ENCODE measurements at places on chromosomes 2 and 18. TPM values are rescaled to one million over a fixed set of nuclear protein-coding genes. Genes with fewer than 3 reads are reported as not detected.

- no peak for DNase-seq
These were observed 329.4 kb downstream of the DLGAP1 start for GRCh38 chr18:4125627-4126230.

- DNase-seq = no peak
These were observed 70.2 kb downstream of the AGAP1 start for GRCh38 chr2:235564066-235564465.

DNA sequence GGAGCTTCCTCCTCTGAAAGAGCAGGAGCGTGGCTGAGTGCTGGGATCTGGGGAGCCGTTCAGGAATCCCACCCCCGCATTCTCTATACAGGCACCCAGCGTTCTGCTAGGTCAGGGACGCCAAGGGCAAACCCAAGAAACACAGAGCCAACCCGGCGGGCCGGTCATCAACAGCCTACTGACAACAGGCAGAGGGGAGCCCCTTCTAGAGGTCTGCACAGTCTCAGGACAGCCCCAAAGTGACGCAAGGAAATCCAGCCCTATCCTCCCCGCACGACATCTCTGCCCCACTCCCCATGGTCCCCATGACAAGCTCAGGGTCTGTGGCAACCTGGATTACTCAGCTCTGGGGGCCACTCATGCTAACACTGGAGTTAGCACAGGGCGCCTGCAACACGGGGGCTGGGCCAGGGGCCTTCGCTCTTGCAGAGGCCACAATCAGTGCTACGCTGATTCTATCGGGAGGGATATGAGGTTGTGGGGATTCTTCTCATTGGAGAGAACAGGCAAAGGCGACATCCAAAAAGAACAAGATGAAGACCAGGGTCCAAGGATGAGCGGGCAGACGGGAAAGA, 81.6 kb downstream of the PXDN start:
- no peak for DNase-seq

GRCh38 chr2:16105669-16106281, 165.4 kb downstream of the MYCN start:
- no peak for DNase-seq

- DNase-seq = peak; percentile 85
These were observed 46.8 kb downstream of the EPG5 start for GRCh38 chr18:45920367-45920766.

DNA sequence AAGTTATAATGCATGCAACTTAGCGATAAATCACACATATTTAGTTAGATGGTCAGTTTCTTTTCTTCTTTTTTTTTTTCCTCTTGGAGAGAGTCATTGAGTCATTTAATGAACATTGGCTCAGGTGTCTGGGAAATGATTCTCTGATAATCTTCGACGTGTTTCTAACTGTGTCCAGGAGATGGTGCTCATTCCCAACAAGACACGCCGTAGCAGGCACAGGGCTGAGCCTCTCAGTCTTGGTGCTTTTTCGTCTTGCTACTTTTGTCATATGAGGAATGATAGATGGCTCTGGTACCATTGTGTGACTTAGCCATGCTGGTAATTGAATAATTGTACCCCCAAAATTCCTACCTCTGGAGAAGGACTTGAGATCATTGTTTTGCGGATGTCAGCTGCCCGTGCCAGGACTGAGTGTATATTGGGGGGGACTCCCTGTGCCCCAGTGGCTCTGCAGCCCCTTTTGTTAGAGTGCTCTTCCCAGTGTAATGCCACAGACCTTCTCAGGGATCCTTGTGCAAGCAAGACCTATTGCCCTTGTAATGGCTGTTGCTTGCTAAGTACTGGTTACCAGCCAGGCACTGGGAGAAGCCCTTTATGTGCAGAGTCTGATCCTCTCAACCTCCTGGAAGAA, 107.6 kb upstream of the CYRIA start:
- DNase-seq = peak; percentile 66

- peak; percentile 3 for DNase-seq
These were observed 1768.2 kb downstream of the SUCLG1 start for GRCh38 chr2:82690757-82691411.

GRCh38 chr2:121049131-121049530, 235.9 kb downstream of the TFCP2L1 start:
- DNase-seq = no peak

DNA sequence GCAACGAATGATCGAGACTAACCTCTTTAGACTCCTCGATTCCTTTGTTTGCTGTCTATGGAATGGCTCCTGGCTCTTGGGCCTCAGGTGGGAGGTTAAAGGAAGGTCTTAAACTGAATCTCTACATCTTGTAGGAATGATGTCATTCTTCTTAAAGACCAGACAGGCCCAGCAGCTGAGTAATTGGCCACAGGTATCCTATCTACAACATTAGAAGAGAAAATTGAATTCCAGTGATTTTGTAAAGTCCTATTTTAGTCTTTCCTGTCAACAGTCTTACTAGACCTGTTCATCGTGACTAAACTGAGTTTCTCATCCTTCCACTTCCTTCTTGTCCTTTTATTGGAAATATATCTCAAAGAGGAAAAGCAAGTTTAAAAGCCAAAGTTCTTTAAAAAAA, 274.8 kb downstream of the ALPK2 start:
- DNase-seq = no peak

- DNase-seq = no peak
These were observed 123.5 kb upstream of the ZBTB14 start for GRCh38 chr18:5419030-5419429.

DNA sequence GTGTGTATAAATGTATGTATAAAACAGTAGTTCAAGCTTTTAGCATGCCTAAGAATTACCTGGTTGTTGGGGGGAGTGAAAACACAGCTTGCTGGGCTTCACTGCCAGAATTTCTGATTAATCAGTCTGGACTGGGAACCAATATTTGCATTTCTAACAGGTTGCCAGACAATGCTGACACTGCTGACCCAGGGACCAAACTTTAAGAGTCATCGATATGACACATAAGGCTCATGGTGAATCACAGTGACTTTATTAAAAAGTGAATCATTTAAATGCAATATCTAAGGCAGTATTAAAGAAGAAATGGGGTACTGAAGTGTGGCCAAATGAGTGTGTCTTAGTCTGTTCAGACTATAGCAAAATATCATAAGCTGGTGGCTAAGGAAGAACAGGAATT, 195.9 kb upstream of the DTNA start:
- DNase-seq = no peak

- DNase-seq = no peak
These were observed 237.5 kb downstream of the NOL4 start for GRCh38 chr18:33987206-33987605.

GRCh38 chr2:99615247-99615771, 125.5 kb upstream of the REV1 start:
- no peak for DNase-seq

DNA sequence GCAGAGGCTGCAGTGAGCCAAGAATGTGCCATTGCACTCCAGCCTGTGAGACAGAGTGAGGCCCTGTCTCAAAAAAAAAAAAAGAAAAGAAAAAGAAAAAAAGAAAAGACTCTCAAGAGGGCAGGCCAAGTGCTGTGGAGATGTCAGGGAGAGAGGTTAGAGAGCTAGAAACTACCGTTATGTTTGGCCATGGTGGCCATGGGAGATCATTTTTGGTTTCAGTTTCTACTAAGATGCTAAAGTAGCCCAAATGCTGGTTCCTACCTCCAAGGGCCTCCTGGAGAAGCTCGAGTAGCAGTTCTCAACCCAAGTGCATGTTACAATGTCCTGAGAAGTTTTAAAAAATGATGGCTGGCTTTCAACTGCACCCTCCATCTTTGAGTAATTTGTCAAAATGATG, 47.4 kb upstream of the TCF4 start:
- no peak for DNase-seq

GRCh38 chr2:52970642-52971041, 797.0 kb upstream of the CHAC2 start:
- no peak for DNase-seq

DNA sequence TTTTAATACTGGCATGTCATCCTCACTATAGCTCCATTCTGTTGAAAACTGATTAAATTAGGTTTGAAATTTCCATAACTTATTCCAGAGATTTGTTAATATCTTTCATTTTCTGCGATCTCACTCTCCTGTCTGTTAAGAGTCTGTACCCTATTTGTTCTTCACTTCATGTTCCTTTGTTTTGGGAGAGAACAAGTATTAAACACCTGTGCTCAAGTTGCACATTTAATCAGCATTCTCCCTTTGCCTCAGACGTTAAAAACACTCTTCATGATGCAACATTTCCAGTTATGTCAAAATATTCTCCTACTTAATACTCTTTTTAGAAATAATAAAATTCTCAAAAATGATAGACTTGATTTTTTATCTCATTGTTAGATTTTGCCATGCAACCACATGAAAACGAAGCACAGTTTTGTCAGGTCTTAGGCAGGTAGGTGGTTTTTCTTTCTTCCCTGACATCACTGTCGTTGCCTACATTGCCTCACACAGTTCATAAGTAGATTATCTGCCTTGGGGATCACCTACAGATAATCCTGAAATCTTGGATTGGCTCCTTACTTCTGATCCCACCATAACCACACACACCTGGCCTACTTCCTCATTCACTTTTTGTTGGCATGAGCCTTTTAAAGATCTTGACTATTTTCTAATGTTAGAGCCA, 109.9 kb downstream of the GAREM1 start:
- no peak for DNase-seq

GRCh38 chr2:148992448-148992847, 46.1 kb upstream of the LYPD6B start:
- DNase-seq = no peak

DNA sequence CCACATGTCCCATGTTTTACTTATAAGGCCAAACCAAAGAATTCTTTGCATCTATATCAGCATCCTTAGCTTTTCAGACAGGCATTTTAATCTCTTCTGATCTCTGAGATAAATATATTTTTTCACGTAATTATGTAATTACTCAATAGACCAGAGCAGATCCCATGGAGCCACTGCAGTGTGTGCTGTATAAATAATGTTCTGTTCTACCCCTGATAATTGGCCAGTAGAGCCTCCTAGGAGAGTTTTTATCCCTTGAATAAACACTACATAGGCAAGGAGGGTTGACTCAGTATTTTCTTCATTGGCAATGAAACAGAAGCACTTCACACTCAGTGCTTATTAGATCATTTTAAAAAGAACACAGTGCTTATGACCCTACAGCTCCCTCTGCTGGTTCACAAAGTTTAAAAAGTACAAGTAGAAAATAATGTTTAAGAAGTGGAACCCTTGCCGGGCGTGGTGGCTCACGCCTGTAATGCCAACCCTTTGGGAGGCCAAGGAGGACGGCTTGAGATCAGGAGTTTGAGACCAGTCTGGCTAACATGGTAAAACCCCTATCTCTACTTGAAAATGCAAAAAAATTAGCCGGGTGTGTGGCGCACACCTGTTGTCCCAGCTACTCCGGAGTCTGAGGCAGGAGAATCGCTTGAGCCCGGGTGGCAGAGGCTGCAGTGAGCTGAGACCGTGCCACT, 91.9 kb downstream of the PPP1R1C start:
- DNase-seq = peak; percentile 85

DNA sequence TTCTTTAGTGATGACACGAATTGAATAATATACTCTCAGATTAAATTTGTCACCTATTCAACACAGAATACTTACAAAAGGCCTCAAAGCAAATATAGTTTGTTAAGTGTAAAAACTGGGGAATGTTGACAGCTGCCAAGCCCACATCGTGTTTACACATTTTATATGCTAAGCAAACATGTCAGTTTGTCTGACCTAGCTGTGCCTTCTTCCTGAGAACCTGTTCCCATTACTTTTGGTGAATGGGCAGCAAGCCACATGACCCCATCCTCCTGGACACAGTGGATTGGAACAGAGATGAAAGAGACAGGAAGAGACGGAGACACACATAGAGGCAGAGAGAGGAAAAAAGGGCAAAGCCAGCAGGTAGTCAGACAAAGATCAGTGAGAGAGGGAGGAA, 22.9 kb upstream of the CUL3 start:
- DNase-seq = no peak

DNA sequence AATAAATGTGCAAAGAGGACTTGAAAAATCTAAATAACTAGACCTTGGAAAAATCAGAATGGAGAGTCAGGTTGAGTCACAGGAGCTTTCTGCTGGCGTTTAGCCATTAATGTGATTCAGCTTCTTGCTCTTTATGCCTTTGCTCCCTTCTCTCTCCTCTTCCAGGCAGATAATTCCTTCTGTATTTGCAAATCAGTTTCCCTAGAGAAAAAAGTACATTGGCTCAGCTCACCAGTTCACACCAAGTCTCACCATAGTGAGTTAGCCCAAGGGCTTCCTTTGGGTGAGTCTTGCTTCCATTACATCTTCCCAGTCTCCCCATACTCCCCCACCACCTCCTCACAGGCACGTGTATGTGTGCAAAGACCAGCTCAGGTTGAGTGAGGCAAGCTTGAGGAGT, 73.6 kb downstream of the CYBRD1 start:
- peak; percentile 60 for DNase-seq

DNA sequence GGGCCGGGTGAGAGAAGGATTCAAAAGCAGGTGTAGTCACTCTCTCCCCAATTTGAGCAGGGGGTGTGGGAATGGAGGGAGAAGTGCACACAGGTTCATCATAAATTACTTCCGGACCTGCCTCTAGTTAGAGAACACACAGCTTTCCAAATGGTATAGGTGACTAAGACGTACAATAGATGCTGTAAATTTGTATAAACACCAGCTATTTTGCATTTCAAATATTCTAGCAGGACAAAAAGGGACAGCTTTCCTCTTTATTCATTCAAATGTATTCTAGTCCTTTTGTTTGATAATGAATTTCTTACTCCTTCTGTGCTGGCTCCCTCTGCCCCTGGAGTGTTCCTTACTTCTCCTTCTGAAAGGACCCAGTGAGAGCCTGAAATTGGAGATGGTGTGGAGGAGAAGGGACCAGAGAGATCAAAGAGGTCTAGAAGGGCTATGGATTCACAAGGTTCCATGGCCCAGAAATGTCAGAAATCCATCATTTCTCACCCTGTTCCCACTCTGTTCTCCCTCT, 53.2 kb upstream of the SH3BP4 start:
- DNase-seq = no peak

DNA sequence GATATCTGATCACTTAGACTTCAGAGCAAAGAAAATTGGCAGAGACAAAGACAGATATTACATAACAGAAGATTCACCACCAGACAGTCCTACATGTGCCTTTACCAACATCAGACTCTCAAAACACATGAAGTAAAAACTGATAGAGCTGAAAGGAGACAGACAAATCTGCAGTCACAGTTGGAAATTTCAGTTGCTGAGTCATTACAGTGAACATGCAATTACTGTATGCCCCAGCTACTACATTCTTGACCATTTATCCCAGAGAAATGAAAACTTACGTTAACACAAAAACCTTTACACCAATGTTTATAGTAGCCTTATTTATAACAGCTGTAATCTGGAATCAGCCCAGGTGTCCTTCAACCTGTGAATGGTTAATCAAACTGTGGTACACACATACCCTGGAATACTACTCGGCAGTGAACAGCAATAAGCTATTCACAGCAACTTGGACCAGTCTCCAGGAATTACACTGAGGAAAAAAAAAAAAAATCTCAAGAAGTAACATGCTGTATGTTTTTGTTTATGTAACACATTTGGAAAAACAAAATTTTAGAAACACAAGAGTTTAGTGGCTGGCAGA, 7.5 kb upstream of the SCLY start:
- DNase-seq = no peak

The BUB1 gene
- 3.4 TPM for total RNA-seq

The ARHGEF4 gene
- total RNA-seq = under 0.01 TPM

The CMPK2 gene
- total RNA-seq = 0.65 TPM

The CCBE1 gene
- total RNA-seq = under 0.01 TPM

The ATP6V1C2 gene
- under 0.01 TPM for total RNA-seq

The ASXL3 gene
- 0.22 TPM for total RNA-seq

The GPR75 gene
- total RNA-seq = 0.65 TPM

The EHBP1 gene
- 17.9 TPM for total RNA-seq

The TMEM247 gene
- not detected for total RNA-seq

The ANKRD29 gene
- 0.79 TPM for total RNA-seq

The YIPF4 gene
- 12.1 TPM for total RNA-seq

Data from lung microvascular endothelial cell (primary cell).